ENCODE measurements at places on chromosomes 12 and 14.

GRCh38 chr12:63821781-63822251, 22.7 kb upstream of the SRGAP1 start:
- no peak for DNase-seq

DNA sequence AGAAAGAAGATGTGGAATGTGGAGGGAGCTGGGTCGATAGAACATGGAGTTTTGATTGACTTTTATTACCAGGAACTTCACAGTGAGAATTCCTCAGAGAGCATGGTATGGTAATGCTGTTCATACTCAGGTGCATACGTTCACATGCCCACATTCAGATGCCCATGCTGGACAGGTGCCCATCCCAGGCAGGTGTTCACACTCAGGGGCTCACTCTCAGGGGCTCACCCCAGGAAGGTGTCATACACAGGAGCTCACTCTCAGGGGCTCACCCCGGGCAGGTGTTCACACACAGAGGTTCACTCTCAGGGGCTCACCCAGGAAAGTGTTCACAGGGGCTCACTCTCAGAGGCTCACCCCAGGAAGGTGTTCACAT, 360.0 kb upstream of the SFSWAP start:
- DNase-seq, result peak; percentile 7

DNA sequence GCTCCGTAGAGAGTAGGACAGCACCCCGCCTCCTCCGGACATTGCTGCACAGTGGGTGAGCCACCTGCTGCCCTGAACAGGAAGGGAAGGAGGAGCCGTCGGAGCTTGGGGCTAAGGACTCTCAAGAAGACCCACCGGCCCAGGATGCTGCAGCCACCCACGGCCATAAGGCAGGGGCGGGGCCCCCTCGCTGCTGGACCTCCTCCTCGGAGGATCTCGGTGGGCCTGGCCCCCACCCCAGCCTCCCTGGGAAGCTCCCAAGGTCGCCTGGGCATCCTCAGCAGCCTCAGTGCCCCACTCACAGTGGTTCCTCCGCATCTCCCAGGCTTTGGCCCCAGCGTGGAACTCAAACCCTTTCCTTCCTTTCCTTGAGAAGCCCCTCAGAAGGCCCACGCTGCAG, 68.6 kb upstream of the DIO3 start:
- no peak for DNase-seq

DNA sequence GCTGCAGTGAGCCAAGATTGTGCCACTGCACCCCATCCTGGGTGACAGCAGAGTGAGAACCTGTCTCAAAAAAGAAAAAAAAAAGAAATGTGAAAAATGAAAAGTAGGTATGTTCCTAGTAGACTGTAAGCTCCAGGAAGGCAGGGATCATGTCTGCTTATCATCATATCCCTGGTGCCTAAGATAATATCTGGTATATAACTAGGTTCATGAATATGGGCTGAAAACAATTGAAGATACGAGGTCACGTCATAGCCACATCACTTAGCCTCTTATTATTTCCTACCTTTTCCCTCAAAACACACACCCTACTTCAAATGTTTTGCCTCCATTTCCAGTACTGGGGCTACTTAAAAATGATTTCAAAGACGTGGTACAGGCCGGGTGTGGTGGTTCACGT, 3.0 kb downstream of the POU6F1 start:
- DNase-seq, result no peak

- no peak for DNase-seq
Observed at GRCh38 chr14:35052637-35053036, 6.6 kb downstream of the FAM177A1 start.
